ENCODE measurements at places on chromosomes 12 and 14. TPM values are rescaled to one million over a fixed set of nuclear protein-coding genes. Genes with fewer than 3 reads are reported as not detected.

GRCh38 chr14:77707355-77707723, 484 bp downstream of the ALKBH1 start:
- DNase-seq, result no peak

GRCh38 chr14:32720927-32721326, 217.8 kb upstream of the NPAS3 start:
- DNase-seq, result no peak

DNA sequence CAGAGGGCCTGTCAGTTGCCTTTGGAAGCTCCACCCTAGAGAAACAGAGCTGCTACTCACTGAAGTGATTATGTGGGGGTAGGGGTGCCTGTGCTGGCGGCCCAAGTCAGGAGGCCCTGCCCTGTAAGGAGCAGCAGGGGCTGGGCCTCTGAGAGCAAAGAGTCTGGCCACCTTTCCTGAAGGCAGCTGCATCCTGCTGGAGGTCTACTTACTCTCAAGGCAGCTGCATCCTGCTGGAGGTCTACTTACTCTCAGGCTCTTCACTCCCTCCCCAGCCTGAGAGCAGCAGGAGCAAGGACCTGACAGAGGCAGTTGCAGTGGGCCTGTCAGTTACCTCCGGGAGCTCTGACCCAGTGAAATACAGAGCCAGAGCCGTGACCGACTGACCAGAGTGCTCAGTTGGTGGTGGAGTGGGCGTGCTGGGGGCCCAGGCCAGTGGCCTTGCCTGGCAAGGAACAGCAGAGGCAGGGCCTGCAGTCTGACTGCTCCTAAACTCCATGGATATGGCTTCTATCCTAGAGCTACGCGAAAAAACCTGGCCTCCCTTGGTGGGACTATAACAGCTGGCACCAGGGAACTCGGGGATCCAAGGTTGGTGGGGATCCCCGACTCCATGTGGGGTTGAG, 32.3 kb downstream of the RAD51B start:
- no peak for DNase-seq

- no peak for DNase-seq
Observed at GRCh38 chr14:70357557-70357956, 1.9 kb downstream of the COX16 start.

DNA sequence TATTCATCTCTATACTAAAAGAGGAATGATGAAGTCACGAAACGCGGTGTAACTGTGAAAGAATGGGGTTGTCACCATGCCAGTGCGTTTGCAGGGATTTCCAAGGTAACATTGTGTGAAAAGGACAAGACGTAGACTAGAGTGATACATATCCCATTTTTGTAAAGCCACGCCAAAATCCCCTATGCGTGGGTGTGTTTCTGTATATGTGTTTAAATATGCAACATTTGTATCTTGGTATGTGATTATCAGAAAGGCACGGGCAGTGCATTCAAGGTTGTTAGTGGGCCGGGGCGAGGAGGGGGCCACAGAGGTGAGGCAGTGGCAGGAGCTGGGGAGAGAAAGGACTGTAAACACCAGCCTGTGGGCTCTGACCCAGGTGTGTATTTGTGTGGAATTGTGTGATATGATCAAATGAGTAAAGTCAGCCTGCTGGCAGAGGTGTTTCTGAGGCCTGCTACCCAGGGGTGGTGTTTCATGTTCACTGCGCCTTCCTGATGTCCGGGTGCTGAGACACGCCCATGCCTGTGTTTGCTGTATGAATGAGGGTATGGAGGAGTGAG, 137.8 kb downstream of the ADGRD1 start:
- no peak for DNase-seq

DNA sequence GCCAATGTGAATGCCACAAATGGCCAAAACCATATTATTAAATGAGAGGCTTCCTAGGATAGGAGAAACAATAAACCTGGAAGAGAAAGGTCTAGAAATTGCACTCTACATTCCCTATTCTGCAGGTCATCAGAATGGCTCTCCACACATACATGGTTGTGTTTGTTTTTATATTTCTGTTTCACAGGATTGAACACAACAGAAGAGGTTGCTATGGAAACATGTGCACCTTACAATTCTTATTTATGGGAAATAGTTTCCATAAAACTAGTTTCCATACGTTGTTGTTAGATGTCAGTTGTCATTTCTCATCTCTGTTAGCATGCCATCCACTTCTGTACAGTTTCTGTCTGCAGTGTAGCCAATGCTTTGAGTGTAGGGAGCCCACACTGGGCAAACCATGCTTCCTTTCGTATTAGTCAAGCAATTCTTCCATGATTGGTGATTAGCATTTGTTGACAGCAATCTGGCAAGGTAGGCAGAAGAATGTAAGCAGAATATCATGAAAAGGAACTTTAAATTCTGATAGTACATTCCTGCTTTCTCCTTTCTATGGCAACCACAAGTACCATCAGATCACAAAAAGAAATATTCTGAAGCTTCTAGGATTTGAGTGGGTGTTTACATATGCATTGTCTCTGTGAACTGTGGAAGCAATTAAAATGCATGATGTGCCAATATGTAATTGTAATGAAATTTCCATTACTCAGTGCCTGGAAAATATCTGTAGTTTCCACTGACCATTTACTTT, 141.6 kb upstream of the AVPR1A start:
- no peak for DNase-seq

DNA sequence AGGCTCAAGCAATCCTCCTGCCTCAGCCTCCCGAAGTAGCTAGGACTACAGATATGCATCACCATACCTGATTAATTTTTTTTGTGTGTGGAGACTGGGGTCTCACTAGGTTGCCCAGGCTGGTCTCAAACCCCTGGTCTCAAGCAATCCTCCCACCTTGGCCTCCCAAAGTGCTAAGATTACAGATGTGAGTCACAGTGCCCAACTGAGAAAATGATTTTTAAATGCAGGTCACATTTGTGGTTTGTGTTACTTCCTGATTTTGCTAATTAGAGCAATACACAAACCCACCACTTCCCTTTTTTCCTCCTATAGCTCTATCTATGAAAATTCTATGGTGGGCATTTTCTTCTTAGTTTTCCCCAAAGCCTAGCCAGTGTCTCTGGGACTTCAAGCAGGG, 45.5 kb upstream of the TMEM263 start:
- DNase-seq, result no peak

DNA sequence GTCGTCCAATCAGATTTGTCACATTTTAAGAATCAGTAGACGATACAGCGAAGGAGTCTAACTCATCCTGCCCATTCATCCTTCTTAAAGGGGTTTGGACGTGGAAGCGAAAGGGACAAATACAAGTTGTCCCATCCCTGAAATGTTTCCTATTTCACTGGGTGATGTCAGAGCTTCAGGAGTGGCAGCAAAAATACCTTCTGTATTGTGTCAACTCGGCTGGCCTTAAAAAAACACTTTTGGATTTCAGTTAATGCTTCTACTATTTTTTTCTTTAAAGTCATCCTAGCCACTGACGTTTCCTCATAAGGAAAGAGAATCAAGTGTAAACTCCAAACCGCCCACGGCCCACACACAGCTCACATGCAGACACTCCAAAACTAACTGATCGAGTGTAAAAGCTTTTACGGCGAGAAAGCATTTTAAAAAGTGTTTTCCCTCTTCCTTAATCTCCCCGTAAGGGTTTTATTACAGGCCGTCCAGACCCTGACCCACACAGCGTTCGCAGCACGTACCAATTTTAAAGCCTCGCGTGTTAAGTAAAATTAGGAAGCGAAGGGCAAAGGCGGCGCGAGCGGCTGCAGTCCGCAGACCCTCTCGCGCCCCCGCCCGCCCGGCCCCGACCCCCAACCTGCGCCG, 593 bp downstream of the CFL2 start:
- DNase-seq, result peak; percentile 22

- no peak for DNase-seq
Observed at GRCh38 chr12:32146074-32146873, 39.6 kb downstream of the BICD1 start.

DNA sequence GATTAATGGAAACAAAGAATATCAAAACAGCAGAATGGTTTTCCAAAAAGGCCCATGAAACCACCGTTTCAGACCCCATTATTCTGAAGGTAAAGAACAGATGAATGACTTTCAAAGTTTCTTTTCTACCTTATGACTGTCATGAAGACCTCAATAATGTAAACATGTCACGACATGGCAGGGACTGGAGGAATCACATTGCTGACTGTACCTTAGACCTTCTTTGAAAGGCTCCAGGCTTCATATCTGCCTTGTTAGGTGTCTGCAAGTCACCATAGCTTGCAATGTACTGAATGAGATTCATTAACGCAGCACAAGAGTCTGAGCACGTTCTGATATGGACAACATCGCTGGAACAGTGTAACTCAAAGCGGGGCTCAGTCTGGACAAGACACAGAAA, 52.2 kb downstream of the ATG2B start:
- no peak for DNase-seq

- no peak for DNase-seq
Observed at GRCh38 chr12:105335856-105336255, 5.4 kb downstream of the C12orf75 start.

MYH7 gene
- total RNA-seq, result not detected

TMEM253 gene
- not detected for total RNA-seq

KCNH3 gene
- total RNA-seq, result 0.17 TPM
